NCI-H2171 (cell line): ENCODE measurements at places on chromosomes 5 and 9.
A peak's percentile ranks its signal among the peaks of the same experiment; 100 is the strongest.

- DNase-seq, result no peak
Observed at GRCh38 chr5:172438319-172438668, 16.0 kb downstream of the SH3PXD2B start.

GRCh38 chr5:150519560-150519945 is 11.6 kb downstream of the NDST1 start:
- DNase-seq, result no peak

GRCh38 chr5:145465474-145466263 is 369.5 kb downstream of the PRELID2 start:
- no peak for DNase-seq

GRCh38 chr5:81162501-81162900 is 70.6 kb upstream of the CKMT2 start:
- no peak for DNase-seq

GRCh38 chr5:53469946-53470687 is 10.3 kb upstream of the FST start:
- DNase-seq, result no peak

- DNase-seq, result no peak
Observed at GRCh38 chr5:78429332-78429980, 69.0 kb downstream of the SCAMP1 start.

GRCh38 chr9:69549310-69550202 is 122.6 kb downstream of the APBA1 start:
- DNase-seq, result peak; percentile 11

GRCh38 chr9:91516777-91517176 is 93.1 kb upstream of the NFIL3 start:
- DNase-seq, result no peak

DNA sequence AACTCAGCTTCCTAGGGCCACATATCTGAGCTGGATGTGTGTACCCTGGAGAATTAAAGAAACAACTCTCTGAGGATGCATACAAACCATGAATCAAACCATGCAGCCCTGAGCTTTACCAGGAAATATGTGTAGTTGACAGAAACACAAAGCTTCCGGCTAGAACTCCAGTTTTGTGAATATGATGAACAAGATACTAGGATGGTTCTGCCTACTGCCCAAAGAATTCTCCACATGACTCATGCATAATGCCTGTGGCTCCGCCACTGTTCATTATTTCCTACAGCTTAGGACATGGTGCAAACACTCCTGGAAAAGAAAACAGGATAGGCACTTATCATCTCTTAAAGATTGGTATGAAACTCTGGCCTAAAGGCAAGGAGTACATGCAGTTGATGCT is 343.4 kb downstream of the DNAH5 start:
- no peak for DNase-seq

GRCh38 chr9:70964861-70965260 is 156.6 kb downstream of the TRPM3 start:
- DNase-seq, result no peak

GRCh38 chr9:134353539-134353938 is 27.3 kb downstream of the RXRA start:
- no peak for DNase-seq

DNA sequence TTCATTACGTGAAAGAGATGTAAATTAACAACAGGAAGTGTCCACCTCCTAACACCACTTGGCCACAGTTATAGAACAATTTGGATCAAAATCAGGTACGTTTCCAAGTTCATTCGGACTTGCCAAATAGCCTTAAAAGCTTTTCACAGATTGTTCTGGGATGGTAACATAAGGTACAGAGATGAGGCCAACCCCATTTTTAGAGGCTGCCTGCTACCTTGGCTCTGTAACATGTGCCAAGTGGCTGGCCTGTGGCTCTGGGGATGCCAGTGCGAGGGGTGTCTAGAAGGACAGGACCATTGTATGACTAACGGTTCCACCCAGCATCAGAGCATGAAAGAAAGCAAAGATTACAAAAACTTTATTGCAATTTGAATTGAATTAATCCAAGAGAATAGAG is 91.0 kb downstream of the LHFPL2 start:
- DNase-seq, result no peak

DNA sequence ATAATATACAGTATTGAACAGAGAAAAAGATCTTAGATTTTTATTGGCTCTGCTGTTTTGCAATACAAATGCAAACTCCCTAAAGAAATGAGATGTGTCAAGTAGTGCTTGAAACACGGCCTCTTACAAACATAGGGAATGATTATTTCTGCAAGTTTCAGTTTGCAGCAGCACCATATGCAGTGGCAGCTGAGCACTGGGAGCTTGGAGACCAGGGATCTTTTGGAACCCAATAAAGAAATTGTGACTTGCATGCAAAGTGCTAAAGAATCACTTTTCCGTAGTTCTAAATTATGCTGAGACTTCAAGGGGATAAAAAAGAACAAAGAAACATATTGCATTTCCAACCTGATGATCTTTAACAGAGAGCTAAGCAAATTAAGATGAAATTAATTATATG is 674.6 kb upstream of the ZNF608 start:
- DNase-seq, result no peak

DNA sequence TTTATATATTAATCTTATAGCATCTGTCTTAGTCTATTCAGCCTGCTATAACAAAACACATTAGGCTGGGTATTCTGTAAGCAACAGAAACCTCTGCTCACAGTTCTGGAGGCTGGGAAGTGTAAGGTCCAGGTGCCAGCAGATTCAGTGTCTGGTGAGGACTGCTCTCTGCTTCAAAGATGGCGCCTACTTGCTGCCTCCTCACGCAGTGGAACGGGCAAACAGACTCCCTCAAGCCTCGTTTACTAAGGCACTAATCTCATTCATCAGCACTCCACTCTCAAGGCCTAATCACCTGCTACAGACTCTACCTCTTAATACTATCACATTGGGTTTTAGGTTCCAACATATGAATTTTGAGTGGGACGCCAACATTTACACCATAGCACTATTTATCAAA is 5.2 kb upstream of the TBC1D2 start:
- DNase-seq, result no peak

GRCh38 chr9:105144076-105144475 is 100.4 kb upstream of the SLC44A1 start:
- no peak for DNase-seq

- no peak for DNase-seq
Observed at GRCh38 chr5:132235340-132235739, 7.7 kb upstream of the P4HA2 start.

DNA sequence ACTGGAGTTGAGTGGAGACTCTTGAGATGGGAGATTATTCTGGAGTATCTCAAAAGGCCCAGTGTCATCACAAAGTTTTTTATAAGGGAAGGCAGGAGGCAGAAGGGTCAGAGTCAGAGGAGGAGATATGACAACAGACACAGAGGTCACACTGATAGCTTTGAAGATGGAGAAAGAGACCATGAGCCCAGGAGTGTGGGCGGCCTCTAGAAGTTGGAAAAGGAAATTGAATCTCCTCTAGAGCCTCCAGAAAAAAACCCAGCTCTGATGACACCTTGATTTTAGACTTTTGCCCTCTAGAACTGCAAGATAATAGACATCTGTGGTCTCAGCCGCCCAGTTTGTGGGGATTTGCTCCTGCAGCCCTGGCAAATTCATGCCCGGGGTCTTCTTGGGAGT is 64.8 kb upstream of the SPTLC1 start:
- DNase-seq, result no peak

GRCh38 chr9:86303316-86303975 is 21.1 kb upstream of the ISCA1 start:
- no peak for DNase-seq

GRCh38 chr9:114026335-114026734 is 51.8 kb downstream of the AMBP start:
- no peak for DNase-seq

GRCh38 chr5:109723606-109724005 is 33.9 kb downstream of the MAN2A1 start:
- DNase-seq, result no peak

DNA sequence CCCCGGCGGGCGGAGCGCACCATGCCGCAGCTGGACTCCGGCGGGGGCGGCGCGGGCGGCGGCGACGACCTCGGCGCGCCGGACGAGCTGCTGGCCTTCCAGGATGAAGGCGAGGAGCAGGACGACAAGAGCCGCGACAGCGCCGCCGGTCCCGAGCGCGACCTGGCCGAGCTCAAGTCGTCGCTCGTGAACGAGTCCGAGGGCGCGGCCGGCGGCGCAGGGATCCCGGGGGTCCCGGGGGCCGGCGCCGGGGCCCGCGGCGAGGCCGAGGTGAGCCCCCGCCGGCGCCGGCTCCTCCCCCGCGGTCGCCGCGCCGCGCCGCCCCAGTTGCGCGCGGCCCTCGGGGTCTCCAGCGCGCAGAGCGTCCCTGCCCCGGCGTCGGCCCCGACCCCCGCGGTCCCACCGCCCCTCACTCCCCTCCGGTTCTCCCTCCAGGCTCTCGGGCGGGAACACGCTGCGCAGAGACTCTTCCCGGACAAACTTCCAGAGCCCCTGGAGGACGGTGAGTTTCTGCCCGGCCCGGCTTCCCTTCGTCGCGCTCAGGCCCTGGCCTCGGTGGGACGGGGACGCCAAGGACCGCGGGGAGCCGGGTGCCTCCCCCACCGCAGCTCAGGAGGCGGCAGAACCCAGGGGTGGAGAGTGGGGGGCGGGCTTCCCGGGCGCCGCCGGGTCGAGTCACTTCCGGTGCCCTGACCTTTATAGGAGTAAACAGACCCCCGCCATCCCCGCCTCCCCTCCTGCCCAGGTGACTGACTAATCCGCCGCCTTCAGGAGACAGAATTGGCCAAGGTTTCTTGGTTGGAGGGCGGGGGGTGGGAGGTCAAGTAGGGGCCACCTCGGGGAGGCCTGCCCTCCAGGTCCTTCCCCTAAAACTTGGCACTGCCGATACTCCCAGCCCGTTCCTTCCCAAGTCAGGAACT is 665 bp downstream of the TCF7 start:
- DNase-seq, result no peak

- no peak for DNase-seq
Observed at GRCh38 chr5:148732692-148733091, 78.4 kb upstream of the HTR4 start.

GRCh38 chr5:132046880-132047299 is 13.6 kb upstream of the IL3 start:
- DNase-seq, result no peak

DNA sequence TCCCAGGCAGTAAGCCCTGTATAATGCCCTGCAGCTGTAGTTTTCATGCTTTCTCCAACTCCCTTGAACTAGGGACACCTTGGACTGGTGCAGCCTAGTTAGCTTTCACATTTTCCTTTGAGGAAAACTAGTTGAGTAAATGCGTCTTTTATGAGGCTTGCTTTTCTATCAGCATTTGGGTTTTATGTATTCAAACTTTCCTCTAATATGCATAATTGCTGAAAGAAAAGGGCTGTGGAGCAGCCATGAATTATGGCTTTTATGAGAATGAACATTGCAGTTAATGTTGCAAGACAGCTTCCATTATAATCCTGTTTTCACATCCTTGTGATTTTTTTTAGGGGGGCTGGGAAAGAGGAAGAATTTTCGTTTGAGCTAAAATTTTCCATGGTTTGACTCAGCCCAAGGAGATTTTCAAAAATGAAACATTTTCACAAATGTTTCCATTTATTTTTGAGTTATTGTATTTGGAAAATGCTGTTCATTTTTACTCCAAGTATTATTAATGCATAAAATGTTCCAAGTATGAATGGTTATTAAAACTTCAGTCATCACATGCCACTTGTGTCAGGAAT is 57.9 kb upstream of the PPP3R2 start:
- DNase-seq, result no peak

GRCh38 chr5:39440192-39440957 is 15.6 kb upstream of the DAB2 start:
- DNase-seq, result no peak
